Cardiac atrium fibroblast (primary cell): ENCODE measurements at places on chromosomes 3 and 15. TPM values are rescaled to one million over a fixed set of nuclear protein-coding genes. Genes with fewer than 3 reads are reported as not detected.

The VIPR1 gene
- 8.5 and 16.8 TPM in 2 replicates for total RNA-seq

The KCNMB2 gene
- under 0.01 TPM in 1 of 2 replicates, not detected in the other for total RNA-seq

The ANKRD34C gene
- total RNA-seq = not detected in 2 replicates

The CIDEC gene
- 0.18 TPM in 1 of 2 replicates, not detected in the other for total RNA-seq

The HRG gene
- not detected in 2 replicates for total RNA-seq

The GOLGA6L4 gene
- 0.16 and 0.54 TPM in 2 replicates for total RNA-seq

The CGNL1 gene
- total RNA-seq = 7.9 and 12.0 TPM in 2 replicates

The SCN5A gene
- total RNA-seq = 0.16 and 0.18 TPM in 2 replicates

The ERC2 gene
- not detected in 2 replicates for total RNA-seq

The TMEM108 gene
- total RNA-seq = 0.81 TPM in 1 of 2 replicates, not detected in the other

The SAMD7 gene
- not detected in 2 replicates for total RNA-seq

The HTR3E gene
- not detected in 2 replicates for total RNA-seq

The KIF15 gene
- 4.2 and 5.4 TPM in 2 replicates for total RNA-seq

The CKMT1A gene
- not detected in 2 replicates for total RNA-seq

The EDC3 gene
- 9.9 and 10.7 TPM in 2 replicates for total RNA-seq

The ABCF3 gene
- total RNA-seq = 51.1 and 56.2 TPM in 2 replicates

The EXOG gene
- 3.7 and 3.8 TPM in 2 replicates for total RNA-seq

The DLL4 gene
- total RNA-seq = 0.54 and 4.9 TPM in 2 replicates

The FEM1B gene
- total RNA-seq = 20.0 and 24.6 TPM in 2 replicates

The TAMM41 gene
- total RNA-seq = 0.90 and 11.0 TPM in 2 replicates

The SLC28A2 gene
- not detected in 2 replicates for total RNA-seq

The PLA2G4E gene
- not detected in 2 replicates for total RNA-seq

The C3orf20 gene
- not detected in 2 replicates for total RNA-seq

The IL5RA gene
- total RNA-seq = not detected in 2 replicates

The LRRC31 gene
- total RNA-seq = not detected in 2 replicates

The GPR87 gene
- total RNA-seq = not detected in 2 replicates

The LTF gene
- under 0.01 and 23.3 TPM in 2 replicates for total RNA-seq

The NOX5 gene
- total RNA-seq = 0.18 TPM in 1 of 2 replicates, not detected in the other

The SKOR1 gene
- not detected in 2 replicates for total RNA-seq

The SAXO2 gene
- total RNA-seq = not detected in 2 replicates

The TMEM207 gene
- not detected in 2 replicates for total RNA-seq

The AGBL1 gene
- total RNA-seq = not detected in 2 replicates

The ZXDC gene
- total RNA-seq = 9.6 and 16.0 TPM in 2 replicates

The EFHB gene
- total RNA-seq = 0.54 TPM in 1 of 2 replicates, not detected in the other

The MORC1 gene
- not detected in 2 replicates for total RNA-seq

The GOLGA8T gene
- not detected in 2 replicates for total RNA-seq

The TM4SF1 gene
- 760 and 799 TPM in 2 replicates for total RNA-seq
